Foreskin melanocyte (primary cell): ENCODE measurements at places on chromosomes 5 and 9.
A peak's percentile ranks its signal among the peaks of the same experiment; 100 is the strongest.

DNA sequence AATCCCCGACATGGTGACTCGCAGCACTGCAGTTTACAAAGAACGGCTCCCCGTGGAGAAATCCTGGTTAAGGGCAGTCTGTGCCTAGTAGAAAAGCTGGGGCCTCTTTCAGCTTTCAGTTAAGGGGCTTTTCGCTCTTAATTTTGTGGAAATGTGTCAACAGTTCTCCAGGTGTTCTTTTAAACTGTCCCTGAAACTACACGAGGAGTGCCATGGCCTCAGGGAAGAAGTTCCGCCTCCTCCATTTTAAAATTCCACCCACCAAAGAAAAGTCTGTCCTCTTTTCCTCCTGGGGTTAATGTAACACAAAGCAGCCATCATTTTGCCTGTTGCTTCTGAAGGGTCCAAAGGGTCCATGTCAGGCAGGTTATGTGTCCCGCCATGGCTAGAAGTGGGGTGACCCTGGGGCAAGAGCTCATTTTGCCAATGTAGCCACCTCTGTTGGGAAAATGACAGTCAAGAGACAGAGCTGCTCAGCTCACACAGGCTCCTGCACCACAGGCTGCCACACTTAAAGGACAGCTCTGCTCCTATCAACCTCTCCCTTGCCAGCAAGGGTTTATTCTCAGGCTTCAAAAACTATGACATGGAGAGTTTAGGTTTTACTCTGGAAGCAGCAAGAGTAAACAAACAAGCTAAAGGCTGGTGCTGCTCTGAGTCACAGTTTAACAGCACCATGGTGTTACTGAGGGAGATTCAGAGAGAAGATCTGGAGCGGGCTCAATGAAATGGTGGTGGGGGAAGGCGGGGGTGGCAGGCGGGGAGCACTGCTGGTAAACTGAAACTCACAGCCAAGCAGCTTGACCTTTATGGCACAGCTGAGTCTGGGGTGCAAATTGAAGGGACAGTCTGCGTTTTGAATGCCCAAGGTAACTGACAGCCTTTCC, 3.2 kb downstream of the WHRN start:
- DNase-seq: no peak

DNA sequence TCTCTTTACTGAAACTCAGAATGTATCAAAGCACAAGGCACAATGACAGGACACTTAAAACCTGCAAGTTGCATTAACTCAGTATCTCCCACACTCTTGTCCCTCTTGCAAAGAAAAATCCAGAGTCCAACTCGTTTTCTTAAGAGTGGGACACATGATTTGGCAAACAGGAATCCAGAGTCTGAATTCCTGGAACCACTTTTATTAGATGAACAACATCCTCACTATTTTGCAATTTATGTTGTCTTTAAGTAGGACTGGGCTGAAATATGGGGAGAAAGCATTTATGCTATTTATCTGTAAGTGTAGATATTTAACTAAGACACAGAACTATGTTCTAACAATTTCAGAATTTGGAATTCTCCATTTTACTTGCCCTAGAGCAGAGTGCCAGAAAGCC, 69.1 kb downstream of the ABCA1 start:
- no peak for DNase-seq

DNA sequence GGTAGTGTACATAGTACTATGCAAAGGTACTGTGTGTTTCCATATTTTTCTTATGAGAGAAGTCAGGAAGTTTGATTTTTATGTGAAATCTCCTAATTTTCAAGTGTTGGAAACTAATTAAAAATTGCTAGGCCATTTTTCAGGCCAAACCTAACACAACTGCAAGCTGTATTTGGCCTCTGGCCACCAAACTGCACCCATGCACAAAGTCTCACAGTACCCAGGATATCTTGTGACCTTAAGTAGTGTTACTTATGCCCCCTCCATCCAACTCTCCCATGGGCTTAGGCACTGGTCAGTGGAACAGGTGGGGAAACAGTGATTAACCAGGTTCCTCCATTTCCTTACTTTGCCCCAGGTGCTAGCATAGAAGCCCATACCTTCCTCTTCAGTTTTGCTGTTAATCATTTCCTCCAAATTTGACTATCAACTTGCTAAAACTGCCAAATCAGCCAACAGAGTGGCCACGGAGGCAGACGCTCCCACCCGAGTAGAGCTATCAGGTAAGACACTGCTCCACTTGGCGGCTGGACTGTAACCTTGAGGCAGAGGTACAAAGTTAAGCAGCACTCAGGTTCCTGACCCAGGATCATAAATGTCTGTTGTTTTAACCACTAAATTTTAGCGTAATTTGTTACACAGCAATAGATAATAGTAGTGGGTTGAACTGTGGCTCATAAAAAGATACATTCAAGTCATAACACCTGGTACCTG, 19.5 kb upstream of the KIF27 start:
- no peak for DNase-seq

DNA sequence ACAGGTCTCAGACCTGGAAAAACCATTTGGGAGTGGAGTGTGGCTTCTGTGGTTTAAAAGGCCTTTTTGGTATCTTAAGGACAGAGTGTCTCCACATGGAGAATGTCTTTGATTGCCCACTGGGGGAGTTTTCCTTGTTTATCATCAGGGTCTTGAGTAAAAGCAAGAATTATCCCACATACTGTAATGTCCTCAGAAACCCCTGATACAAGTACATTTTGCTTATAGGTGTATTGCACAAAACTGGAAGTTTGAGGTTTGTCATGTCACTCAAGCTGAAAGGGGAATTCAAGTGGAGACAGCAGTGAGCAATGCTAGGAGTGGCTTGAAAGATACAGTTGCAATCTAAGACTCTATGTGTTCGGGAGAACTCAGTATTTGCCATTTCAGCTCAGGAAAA, 62.7 kb upstream of the GRAMD2B start:
- DNase-seq: no peak

GRCh38 chr9:105064248-105065097, 136.5 kb upstream of the ABCA1 start:
- peak; percentile 92 for DNase-seq

- peak; percentile 54 for DNase-seq
Observed at GRCh38 chr5:173293817-173294672, 34.2 kb downstream of the STC2 start.

DNA sequence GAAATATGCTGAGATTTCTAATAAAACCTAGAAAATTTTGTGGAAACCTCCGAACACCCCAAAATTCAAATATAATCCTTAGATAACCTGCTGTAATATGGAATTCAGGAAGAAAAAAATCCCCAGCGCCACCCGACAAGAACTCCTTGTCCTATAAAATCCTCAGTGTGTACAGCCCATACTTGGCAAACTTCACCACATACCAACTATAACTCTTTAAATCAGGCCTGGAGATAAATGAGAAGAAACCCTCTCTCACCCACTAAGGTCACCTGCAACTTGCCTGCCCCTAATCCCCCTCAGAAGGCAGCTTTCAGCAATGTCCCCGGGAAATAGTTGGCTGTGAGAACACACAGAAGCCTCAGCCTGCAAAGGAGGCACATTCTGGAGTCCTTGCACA, 90.5 kb downstream of the SH3TC2 start:
- DNase-seq: no peak

DNA sequence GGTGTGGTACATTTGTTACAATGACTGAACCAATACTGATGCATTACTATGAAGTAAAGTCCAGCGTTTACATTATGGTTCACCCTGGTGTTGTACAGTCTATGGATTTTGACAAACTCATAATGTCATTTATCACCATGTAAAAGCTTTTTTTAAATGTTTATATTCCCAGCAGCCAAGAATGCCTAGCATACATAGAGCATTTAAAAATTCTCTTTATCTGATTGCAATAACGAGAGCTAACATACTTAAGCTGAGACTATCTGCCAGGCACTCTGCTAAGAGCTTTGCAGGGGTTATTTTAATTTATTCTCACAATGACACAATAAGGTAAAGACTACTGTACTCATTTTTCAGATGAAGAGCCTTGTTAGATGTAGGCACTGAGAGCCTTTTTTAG, 24.1 kb downstream of the PRDM6 start:
- DNase-seq: no peak

GRCh38 chr9:136757751-136758140, 297 bp downstream of the LCN8 start:
- no peak for DNase-seq

GRCh38 chr9:16069671-16070454, 517.0 kb downstream of the CCDC171 start:
- DNase-seq: no peak

- DNase-seq: no peak
Observed at GRCh38 chr5:57335092-57335660, 147.4 kb downstream of the ACTBL2 start.

DNA sequence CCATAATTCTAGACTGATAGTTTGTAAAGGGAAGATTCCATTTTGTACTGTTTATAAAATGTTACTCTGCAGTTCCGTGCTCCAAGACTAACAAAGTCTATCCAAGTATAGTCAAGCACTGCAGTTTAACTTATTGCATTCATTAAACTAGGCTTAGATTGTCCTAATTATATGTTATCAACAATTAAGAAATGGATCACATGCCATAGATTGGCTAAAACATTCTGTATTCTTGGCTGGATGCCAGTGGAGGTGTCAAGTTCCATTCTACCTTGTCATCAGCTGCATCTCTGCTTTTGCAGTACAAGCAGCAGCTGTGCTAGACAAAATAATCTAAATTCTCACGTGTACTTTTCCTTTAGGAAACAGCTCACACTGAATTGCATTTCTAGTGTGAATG, 69.4 kb upstream of the MEF2C start:
- no peak for DNase-seq

DNA sequence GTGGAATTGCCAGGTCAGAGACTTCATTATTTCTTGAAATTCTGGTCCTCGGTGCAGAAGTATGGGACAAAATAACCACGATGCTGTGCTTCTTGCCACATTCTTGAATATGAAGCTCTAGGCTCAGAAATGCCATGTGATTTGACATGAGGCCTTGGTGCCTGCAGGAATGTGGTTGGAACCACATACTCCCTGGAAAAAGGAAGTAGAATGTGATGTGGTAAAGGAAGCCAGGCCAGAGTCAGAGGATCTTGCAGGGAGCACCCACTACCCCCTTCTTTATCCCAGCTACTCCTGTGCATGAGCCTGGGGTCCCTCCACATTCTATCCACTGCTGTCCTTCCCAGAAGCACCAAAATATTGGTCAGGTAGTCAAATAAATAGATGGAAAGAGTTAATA, 80.9 kb downstream of the FOXD1 start:
- DNase-seq: peak; percentile 45

DNA sequence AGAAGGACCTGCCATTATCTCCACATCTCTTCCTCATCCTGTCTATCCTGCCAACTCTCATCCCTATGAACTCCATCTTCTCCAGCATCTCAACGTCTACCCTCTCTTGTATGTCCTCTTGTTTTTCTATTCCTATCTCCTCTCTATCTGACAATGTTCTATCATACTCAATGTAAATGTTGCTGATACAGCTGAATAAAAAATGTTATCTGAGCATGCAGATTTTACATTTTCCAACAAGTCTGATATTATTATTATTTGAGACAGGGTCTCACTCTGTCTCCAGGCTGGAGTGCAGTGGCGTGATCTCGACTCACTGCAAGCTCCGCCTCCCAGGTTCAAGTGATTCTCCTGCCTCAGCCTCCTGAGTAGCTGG, 56.0 kb upstream of the RAI14 start:
- DNase-seq: no peak
